ENCODE measurements at places on chromosomes 4 and X.
A peak's percentile ranks its signal among the peaks of the same experiment; 100 is the strongest.

DNA sequence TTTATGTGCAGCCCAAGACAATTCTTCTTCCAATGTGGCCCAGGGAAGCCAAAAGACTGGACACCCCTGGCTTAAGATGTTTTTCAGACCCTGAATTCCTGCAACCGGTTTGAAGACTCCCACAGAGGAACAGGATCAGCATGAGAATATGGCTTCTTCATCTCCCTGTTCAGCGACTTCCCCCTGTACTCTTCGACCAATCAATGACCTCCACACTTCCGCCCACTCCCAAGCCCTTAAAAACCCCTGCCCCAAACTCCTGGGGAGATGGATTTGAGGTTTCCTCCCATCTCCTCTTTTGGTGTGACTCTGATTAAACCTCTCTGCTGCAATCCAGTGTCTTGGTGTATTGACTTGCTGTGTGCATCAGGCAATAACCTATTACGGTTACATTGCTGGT lies 344.4 kb downstream of the NR3C2 start:
- no peak for DNase-seq

DNA sequence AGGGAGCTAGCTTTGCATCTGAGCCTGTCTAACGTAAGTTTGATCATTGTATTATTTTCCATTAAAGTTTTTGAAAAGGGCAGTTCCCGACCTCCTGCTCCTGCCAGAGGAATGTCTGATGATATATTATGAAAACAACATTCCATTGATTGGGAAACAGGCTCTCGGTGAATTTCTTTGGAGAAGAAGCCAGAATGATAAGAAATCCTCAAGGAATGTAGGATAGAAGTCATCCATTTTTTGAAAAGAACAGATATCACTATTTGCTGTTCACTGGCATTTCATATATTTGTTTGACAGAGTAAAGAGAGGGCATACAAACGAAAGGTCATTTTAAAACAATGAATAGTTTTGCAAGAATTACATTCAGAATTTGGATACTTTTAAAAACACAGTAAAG lies 781.0 kb upstream of the HTR2C start:
- no peak for DNase-seq

DNA sequence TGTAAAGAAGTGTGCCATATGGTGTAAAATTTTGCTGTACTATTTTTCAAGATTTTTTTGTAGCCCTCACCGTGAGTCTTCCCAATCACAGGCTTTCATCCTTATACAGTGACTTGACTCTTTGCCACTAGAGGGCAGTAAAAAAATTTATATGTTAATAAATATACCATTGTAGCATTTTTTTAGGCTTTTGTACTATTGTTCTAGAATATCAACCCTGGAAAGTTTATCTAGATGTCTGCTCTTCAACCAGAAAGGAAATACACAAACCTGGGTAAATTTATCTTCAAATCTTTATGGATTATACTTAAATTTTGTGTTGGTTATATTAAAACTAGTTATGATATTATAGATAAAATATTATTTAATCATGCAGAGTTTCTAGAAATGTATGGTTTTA lies 235.3 kb downstream of the TENM3 start:
- DNase-seq, result peak; percentile 52

DNA sequence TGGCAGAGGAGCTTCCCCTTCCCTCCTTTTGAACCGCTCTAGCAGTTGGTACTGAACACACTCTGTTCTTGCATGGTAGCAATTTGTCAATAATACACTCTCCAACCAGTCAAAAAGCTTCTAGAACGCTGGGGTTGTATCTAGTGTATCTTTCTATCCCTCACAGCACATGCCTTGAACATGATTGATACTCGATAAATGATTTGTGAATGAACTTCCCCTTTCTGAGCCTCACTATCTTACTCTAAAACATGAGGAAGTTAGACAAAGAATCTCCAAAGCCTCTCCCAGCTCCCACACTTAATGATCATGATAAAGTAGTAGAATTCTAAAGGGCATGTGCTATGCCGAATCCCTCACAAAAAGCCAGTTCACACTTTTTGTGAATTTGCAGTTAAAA lies 64.4 kb downstream of the DLG3 start:
- DNase-seq, result no peak

DNA sequence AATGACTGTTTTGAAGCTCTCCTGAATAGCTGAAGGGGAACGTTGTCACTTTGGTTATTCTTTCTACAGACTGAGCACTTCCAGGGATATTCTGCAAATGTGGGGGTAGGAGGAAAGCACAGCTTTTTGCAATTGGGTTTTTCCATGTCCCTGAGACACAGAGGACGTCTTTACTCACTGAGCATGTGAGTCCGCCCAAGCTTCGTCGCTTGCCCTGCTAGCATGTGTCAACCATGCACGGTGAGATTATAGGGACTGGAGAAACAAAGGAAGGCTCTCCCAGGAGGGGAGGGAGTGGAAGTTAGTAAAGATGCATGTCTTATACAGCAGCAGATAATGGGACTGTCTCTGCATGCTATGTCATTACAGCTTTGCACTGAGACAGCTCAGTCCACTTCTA lies 111.5 kb upstream of the SFRP2 start:
- DNase-seq, result no peak

DNA sequence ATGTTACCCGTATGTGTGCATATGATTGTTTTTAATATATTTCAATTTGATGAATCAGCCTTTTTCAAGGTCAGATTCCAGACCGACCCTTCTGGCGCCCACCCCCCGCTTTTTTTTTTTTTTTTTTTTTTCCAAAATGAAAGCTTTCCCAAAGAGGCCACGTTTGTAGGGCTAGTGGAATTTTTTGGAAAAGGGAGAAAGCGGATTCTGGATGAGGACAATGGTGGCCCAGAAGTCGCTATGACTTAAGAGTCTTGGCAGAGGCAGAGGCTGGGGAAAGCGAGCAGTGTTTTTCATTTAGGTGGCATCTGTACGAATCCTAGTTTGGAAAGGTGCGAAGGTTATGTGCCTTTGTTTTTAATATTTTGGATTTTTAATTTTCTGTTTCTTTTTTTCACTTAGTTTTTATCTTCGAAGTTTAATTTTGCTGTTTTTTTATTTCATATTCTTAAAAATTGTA lies 14.6 kb downstream of the NDUFB11 start:
- peak; percentile 15 for DNase-seq

- peak; percentile 16 for DNase-seq
These were observed 69.8 kb downstream of the RPS3A start for GRCh38 chr4:151169223-151169622.

GRCh38 chrX:49079489-49080428 lies at the start of gene WDR45:
TSS of gene WDR45 (minus strand) at chrX:49079887. CDS start at chrX:49078095, 1,792 bp downstream.
- DNase-seq, result peak; percentile 63

- peak; percentile 79 for DNase-seq
These were observed at the start of gene NAAA for GRCh38 chr4:75940692-75941253. TSS of gene NAAA (minus strand) at chr4:75941013. CDS start at chr4:75940949, 64 bp downstream.

GRCh38 chr4:138832563-138832962 lies 183.0 kb upstream of the NOCT start:
- DNase-seq, result no peak

DNA sequence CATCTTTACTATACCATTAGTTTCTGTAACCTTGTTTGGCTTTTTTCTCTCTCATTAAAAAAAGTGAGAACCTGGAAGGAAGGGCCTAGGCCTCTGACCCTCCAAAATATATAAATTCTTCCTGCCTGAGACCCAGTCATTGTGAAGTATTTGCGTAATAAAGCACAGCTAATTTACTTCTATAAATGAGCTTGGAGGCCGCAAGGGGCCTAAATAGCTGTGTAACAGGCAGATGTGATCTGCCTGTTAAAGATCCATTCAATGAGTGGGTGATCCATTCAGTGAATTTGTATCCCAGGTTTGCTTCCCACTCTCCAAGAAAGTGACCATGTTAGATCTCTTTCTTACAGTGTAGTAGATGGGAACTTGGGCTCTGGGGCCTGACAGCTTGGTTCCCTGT lies 595 bp upstream of the PYURF start:
- DNase-seq, result peak; percentile 22

DNA sequence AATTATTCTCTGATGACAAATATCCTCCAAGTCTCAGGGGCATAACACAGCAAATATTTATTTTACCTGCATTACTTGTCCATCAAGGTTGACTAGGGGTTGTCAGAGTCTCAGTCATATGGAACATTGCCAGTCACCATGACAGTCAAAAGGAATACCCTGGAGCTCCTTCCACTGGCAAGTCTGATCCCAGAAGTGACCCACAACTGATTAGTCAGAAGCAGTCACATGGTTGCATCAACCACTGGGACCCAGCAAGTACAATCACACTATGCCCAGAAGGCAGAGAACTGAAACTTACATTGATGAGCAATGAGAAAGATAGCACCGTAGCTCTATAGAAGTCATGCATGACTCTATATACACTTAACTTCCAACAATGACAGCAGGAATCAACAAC lies 41.9 kb upstream of the SOD3 start:
- no peak for DNase-seq

DNA sequence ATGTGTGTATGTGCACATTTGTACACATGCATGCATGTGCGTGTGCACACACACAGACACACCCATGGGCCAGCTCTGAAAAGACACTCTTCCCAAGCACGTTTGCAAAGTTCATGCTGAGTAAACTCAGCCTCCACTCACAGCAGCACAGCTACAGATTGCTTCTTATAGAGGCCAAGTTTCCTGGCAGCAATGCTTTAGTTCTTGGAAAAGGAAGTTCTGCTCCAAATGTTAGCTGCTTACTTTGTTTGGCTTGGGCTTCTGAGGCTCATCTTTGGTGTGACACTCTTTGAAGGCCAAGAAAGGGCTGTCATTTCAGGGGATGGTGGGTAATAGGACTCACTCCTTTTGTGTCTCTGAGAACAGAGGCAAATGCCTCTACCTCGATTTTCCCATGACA lies 6.6 kb downstream of the PLP1 start:
- no peak for DNase-seq

- DNase-seq, result no peak
These were observed 135.0 kb downstream of the AWAT2 start for GRCh38 chrX:69914781-69915180.

GRCh38 chr4:152206646-152207377 lies 329.1 kb downstream of the FBXW7 start:
- DNase-seq, result no peak
